GF-D8 (cell line): ENCODE measurements at places on chromosomes 6 and 20.

- DNase-seq = no peak
Observed at GRCh38 chr6:86153521-86153920, 510.8 kb upstream of the SYNCRIP start.

DNA sequence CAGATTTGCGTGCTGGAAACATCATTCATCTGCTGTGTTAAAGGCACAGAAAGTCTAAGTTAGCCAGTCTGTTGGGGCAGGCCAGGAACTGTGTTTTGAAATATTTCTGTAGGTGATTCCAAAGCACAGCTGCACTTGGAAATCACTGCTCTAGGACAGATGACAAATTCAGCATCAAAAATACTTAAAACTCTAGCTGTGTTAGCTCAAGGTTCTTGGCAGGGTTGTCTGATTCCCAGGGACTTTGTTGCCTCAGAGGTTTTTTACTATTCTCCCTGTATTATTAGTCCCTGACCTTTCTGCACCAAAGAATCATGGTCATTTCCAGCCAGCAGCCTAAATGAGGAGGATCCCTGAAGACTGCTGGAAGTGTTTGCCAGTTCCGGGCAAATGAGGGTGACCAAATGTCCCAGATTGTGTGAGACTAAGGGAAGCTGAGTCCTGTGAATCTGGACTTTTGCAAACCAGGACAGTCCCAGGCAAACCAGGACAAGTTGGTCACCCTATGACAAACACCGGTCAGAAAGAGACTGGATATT, 84.3 kb upstream of the TMEM30A start:
- no peak for DNase-seq

DNA sequence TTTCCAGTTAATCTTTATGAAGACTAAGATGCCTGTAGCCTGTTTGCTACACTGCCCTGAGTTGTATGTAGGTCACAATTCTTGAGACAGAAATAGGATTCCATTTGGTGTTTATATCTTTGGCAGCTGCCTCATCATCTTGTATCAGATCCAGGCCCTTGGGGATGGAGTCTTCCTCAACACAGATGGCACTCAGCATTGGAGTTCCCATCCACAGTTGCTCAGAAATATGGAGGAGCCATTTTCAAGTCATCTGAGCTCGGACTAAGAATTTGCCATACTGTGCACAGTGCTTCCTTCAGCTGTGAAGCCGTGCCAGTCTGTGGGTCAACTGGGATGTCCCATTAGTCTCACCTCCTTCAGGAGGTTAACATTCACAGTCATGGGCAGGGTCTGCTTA, 156.6 kb downstream of the ZDHHC14 start:
- DNase-seq = no peak

GRCh38 chr6:106118835-106119431, 32.8 kb downstream of the PRDM1 start:
- DNase-seq = no peak

GRCh38 chr6:137767911-137768690, 99.0 kb upstream of the TNFAIP3 start:
- peak; percentile 47 for DNase-seq

- DNase-seq = no peak
Observed at GRCh38 chr6:1335367-1336037, 23.6 kb downstream of the FOXQ1 start.

DNA sequence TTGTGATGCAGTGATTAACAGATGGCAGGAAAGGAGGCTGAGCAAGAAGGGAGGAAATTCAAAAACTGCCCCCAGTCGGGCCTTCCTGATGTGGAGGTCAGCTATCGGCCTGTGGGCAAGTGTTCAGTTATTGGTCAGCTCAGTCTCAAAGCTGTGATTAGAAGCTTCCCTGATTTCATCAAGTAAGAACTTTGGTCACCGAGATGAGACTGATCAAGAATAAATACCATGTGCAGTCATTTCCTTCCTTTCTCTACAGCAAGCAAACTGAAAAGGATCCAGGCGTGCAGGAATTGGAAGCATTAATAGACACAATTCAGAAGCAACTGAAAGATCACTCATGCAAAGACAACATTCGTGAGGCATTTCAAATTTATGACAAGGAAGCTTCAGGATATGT, 69.7 kb downstream of the EFHC1 start:
- no peak for DNase-seq

DNA sequence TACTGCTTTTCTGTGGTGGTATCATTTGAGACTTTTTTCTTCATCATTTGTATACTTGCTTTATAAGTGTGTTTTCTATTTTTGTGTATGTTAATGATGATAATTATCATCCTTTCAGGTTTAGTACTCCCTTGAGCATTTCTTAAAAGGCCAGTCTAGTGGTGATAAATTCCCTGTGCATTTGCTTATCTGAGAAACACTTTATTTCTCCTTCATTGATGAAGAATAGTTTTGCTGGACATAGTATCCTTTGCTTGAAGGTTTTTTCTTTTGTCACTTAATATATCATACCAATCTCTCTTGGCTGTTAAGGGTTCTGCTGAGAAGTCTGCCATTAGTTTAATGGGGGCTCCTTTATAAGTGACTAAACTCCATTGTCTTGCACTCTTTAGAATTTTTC, 123.2 kb upstream of the IRAK1BP1 start:
- no peak for DNase-seq

DNA sequence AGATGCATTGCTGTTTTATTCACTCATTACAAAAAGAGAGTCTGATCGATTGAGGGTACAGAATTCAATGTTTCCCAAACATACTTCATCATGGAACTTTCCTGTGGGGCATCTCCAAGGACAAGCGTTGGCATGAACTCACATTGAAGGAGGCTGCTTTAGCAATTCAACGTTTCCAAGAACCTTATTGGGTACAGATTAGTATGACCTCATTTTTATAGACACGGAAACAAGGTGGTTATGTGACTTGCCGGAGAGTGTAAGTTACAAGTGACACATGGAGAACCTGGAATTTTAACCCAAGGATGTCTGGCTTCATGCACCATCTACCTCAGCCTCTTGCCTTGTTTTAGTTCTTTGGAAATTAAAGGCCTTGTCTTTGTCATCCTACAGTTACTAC, 8.8 kb downstream of the GPR31 start:
- DNase-seq = no peak

- peak; percentile 80 for DNase-seq
Observed at GRCh38 chr6:20212392-20213111, at the start of gene MBOAT1. MBOAT1 (minus strand) TSS chr6:20212469; CDS start chr6:20212234, 235 bp downstream.

GRCh38 chr6:3596766-3597165, 139.9 kb upstream of the SLC22A23 start:
- DNase-seq = no peak

GRCh38 chr6:40343877-40344565, 243.1 kb downstream of the LRFN2 start:
- DNase-seq = no peak

DNA sequence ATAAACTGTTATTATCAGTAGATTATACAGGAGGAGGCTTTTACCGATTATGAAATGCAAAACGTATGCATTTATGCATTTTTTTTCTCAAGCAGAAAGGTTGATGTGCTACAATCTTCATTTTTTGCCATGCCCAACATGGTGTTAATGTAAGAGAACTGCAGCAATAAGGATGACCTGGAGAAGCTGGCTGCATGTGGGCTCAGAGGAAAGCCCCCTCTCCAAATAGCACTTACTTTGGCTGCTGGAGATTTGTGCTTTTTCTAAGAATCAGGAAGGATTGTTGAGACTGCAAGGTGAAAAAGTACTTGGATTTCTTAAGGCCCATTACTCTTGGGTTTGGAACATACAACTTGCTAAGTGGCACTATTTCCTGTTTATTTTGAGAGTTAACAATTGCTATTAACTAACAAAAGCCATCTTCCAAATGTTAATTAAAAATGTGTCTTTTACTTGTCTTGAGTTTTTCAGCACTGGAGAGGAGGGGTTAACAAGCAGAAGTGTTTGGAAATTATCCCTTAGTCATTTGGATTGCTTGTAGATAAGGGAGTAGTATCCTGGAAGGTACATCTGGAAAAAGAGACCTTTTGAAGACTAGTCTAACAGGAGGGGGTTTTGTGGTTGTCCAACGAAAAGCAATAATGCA, 5.6 kb downstream of the SOX4 start:
- DNase-seq = no peak

DNA sequence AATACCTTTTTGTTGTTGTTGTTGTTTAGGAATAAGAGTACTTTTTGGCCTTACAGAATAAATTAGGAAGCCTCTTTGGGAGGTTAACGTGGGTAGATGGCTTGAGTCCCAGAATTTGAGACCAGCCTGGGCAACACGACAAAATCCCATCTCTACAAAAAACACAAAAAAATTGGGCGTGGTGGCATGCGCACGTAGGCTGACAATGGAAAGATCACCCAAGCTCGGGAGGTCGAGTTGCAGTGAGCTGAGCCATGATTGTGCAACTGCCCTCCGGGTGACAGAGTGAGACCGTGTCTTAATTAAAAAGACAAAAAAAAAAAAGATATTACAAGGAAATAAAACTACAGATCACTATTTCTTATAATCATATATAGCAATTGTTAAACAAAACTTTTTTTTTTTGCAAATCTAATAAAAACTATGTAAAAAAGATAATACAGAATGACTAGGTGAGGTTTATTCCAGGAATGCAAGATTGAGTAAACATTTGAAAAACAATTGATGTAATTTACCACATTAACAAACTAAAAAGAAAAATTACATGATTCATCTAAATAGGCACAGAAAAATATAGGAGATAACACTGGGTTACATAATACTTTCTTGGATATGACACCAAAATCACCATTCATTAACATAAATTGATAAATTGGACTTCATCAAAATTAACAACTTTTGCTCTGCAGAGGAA, 43.6 kb upstream of the ASCC3 start:
- DNase-seq = no peak

DNA sequence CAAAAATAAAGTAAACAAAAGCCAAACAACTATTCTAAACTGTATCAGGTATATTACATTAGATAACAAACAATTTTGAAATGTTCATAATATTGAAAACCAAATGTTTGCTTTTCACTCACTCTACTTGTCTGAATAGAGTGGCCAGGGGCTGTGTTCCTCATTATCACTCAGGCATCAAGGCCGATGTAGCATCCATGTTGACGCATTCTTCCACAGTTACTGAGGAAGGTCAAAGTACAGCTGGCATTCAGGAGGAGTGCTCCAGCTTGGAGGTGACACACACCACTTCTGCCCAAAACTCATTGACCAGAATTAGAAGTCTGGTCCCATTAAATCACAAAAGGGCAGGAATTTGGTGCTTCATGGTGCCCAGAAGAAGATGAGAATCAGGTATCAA, 137.6 kb upstream of the MANEA start:
- DNase-seq = no peak

DNA sequence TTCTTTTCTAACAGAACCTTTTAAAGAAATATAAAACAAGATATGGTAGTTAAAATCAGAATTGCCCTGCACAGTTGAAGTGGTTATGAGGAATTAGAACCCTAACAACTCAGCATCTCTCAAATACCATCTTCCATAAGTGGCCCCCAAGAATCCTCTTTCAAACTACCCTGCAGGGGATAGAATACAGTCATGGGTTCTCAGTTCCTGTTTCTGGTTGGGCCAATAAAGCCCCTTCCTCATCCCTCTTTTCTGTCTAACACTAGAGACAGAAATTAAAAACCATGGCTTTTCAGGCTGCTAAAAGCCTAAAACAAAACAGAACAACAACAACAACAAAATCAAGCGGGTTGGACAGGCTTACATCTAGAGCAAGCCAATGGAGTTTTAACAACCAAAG, 6.7 kb upstream of the LCA5 start:
- no peak for DNase-seq

DNA sequence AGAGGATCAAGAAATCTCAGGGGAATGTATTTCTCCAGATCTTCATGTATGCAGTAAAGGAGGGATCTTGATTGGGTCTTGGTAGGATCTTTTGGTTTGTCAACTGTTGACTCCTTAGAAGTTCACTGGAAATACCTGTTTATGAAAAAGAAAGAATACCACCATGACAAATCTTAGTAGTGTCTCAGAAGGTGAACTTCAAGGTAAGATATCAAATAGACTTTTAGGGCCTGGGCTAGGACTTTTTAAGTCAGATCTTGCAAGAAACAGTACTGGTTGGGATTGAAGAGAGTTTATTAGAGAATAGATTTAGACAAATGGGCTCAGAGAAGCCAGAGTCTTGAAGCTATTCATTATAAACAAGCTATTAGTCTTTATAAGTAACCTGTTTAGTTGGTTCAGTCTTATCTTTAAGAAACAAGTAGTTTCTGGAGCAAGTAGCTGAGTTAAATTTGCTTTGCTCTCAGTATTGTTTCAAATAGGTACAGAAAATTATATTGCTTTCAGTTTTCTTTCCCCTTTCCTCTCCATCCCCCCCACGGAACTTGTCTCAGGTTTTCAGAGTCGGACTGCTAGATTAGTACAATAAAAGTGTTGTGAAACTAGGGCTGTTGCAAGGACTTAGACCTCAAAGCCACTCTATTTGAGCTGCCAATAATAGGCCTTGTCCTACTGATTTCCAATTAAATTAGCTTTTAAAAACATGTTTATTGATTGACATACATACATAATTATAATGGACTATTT, 529.1 kb upstream of the CITED2 start:
- DNase-seq = peak; percentile 71

DNA sequence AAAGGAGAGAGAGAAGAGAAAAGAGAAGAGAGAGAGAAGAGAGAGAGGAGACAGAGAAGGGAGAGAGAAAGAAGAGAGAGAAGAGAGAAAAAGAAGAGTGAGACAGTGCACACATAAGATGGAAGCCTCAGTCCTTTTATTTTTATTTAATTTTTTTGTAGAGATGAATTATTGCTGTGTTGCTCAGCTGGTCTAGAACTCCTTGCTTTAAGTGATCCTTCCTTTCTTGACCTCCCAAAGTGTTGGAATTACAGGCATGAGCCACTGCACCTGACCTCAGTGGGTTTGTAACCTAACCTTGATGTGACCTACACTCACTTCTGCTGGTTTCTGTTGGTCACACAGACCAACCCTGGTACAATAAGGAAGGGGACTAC, 6.3 kb upstream of the CD40 start:
- DNase-seq = no peak

GRCh38 chr6:133447924-133448323, 206.8 kb downstream of the EYA4 start:
- no peak for DNase-seq

- DNase-seq = no peak
Observed at GRCh38 chr6:36349240-36349639, 12.6 kb upstream of the BNIP5 start.

DNA sequence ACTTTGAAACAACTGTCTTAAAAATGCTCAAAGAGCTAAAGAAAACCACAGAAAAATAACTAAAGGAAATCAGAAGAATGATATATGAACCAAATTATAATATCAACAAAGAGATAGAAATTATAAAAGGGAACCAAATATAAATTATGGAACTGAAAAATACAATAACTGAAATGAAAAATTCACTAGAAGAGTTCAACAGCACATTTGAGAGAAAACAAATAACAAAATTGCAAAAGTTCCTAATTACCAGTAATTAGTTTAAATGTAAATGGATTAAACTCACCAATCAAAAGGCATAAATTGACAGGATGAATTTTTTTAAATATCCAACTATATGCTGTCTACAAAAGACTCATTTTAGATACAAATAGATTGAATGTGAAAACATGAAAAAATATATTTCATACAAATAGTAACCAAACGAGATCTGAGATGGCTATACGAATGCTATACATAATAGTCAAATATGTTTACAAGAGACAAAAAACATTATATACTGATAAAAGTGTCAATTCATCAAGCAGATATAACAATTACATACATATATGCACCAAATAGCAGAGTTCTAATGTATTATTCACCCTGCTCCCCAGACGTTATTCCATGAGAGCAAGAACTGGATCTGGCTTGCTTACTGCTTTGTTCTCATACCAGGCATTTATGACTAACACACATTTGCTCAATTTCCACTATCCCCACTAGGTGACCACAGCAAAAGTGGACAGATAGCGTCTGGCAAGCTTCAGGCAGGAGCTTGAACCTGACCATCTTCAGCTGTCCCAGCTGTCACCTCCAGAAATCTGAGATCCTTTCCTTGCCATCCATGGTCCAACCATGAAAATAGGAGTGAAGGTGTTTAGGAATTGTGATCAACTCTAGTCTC, 72.4 kb upstream of the SIRPA start:
- no peak for DNase-seq
